ENCODE measurements at places on chromosomes 16 and 17. TPM values are rescaled to one million over a fixed set of nuclear protein-coding genes. Genes with fewer than 3 reads are reported as not detected.

DNA sequence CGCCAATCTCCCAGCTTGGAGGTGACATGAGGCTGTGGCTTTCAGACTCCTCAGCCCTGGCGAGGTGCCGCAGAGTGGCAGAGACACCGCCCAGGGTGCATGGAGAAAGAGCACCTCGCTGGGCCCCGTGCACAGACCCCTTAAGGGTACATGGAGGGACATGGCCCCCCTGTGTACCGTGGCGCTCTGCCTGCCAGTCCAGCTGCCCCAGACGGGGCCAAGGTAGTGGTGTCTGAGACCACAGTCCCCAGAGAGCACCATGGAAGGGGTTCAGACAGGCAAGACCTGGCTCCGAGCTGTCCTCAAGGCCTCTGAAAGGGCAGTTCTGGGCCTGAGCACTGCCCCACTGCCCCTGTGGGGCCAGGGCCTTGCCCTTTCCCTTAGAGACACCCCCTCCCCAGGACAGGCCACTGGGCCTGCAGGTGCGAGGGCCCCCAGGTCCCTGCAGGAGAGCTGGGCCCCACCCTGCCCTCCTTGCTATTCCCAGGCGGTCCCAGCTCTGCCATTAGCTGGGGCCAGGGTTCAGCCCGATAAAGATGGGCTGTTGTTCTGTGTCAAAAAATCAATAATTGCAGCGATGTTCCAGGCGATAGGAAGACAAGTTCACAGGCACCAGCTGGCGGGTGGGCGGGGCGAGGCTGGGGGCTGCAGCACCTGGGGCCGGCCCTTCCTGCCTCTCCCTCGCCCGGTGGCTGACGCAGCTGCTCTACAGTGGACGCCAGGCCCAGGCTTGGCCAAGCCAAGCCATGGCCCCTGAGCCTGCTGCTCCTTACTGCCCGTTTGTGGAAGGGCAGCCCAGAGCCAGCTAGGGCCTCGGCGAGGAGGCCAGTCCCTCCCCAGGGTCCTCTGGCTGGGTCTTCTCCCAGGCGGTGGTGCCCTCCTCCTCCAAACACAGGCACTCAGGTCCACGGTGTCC, 51.7 kb downstream of the ZFPM1 start:
- no peak for DNase-seq

DNA sequence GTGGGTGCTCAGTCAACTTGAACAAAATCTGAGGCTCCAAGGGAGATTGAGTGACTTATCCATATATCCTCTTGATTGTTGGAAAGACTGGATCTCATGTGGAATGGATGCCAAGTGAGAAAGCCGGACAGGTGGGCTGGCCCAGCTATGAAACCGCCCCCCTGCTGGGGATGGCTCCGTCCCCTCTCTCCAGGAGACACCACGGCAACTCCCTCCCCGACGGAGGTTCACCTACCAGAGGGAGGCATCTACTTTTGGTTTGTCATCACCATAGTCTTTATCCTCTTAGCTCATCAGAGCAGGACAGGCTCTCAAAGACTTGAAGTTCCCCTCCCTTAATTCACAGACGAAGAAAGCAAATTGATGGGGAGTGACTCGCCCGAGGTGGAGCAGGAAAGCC, 1.8 kb upstream of the ALG1 start:
- no peak for DNase-seq

The NPTX1 gene
- 23.5 TPM for polyA plus RNA-seq

DNA sequence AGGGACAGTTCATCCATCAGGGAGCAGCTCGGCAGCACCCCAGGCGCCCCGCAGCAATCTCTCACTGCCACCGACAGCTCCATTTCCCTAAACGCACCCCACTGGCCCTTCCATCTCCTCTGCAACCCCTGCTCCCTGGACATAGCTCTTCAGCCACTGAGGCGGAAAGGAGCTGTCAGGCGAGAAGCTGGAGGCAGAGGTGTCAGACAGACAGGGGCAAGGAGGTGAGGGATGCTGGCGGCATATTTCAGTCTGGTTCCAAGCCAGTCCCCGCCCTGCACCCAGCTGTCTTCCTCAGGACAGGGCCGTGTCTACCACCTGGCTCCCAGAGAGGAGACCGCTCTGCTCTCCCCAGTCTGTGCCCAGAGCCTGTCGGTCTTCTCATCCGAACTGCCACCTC, 9.7 kb downstream of the ACLY start:
- no peak for DNase-seq

Data from spinal cord (tissue), 10 donors.